ENCODE measurements at places on chromosomes 6 and 20.

DNA sequence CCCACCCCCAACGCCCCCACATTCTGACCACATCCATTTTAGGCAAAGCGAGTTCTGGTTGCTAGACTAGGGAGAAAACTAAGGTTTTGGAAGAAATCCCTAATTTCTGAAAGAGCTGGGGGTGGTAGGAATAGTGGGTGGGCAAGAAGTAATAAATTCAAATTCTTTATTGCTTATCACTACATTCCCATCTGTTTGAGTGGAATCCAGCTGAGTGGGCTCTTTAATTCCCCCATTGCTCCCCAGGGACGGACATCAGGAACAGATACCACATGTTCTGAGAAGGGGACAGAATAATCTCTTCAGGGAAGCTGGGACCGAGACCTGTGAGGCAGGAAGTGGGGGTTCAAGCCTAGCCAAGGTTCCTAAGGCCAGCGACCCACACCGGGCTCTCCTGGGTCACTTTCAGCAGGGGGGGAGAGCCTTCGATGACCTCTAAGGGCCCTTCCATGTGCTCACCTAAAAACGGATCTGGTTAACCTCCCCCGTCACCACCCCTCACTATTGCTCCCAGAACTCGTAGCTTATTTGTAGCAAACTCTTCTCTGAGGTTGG lies 42.3 kb upstream of the MRPS10 start:
- no peak for DNase-seq

- DNase-seq: no peak
Measured at GRCh38 chr20:19361790-19362189, 149.3 kb downstream of the SLC24A3 start.

DNA sequence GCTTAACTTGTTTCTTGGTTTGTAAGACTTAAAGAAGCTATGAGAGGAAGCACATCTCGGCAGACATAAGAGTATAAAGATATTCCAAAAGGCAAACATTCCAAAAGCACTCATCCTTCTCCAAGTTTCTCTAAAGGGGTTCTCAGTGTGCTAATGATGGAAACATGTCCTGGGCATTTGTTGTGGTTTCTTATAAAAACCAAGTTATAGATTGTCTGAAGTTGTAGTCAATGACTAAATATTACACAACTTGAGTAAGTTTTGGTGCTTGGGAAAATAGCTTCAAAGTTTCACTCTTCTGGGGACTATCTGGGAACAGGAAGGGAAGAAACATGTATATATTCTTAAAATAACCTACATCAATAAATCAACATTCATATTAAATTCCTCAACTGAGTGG lies 128.3 kb upstream of the TBX18 start:
- DNase-seq: no peak

GRCh38 chr20:10922941-10923340 lies 249.1 kb upstream of the JAG1 start:
- no peak for DNase-seq

- DNase-seq: no peak
Measured at GRCh38 chr20:31606804-31607639, 1.9 kb downstream of the ID1 start.

GRCh38 chr6:135256866-135257265 lies 75.8 kb downstream of the MYB start:
- no peak for DNase-seq

GRCh38 chr6:163945808-163946207 lies 531.3 kb downstream of the QKI start:
- DNase-seq: peak; percentile 28

DNA sequence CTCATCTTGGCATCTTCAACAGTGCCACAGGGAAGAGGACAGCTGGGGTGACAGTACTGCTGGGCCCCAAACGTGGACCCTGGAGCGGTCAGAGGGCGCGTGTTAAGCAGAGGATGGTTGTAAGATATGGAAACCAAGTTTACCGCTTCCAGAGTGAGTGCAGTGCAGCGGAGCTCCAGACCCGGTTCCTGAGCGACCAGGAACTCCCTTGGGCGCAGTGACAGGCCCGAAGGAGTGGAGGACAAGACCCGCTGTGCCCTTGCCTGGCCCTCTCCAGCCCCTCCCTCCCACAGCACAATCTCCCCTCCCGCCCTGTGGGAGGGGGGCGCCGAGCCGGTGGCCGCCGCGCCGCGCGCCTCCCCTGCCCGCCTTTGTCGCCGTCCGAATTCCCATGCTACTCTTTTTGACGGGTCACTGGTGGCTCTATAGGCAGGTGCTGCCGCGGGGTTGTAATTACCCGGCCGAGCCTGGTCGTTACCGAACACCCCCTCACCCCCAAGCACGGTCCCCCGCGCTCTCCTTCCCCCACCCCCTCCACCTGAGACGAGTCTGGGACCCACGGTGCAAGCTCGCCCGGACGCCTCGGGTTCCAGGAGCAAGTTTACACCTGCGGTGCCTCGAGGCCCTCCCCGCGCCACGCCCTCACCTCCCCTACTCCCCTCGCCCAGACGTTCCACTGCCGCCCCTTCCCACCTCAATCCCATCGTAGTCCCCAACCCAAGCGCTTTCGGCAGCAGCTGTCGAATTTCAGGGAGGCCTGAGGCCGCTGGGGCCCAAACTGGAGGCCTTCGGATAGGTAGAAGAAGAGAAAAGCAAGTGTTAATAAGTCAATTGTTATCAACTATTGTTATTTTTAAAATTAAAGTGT lies 3.9 kb downstream of the NR2E1 start:
- no peak for DNase-seq

GRCh38 chr6:19158586-19158985 lies 678.6 kb upstream of the ID4 start:
- DNase-seq: no peak

DNA sequence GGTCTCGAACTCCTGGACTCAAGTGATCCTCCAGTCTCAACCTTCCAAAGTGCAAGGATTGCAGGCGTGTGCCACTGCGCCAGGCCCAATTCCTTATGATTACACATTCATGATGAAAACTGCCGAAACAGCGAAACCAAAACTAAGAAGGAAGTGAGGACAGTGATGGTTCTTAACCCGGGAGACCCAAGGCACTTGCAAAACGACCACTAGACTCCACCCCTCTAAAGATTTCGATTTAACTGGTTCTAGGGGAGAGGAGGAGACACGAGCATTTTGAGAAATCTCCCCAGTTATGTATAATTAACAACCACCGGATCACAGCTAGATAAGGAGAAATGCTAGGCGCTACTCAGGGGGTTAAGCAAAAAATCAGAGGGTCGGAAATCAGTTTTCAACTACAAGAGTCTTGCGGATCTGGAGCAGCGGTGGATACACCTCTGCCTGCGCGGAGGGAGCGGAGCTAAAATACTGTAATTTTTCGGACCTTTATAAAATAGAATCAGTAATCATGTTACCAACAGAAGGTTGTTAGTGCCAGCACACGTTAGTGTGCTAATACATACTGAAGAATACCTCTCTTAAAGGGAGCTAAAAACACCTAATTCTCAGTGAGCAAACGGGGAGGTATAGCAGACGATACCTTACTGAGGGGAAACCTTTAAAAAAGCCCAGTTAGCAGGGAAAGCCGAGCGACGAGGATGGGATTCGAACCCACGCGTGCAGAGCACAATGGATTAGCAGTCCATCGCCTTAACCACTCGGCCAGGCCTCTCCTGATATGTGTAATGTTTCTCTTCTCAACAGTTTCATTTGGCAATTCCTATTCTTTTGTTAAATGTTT lies 60.0 kb upstream of the BTN3A2 start:
- DNase-seq: peak; percentile 54

DNA sequence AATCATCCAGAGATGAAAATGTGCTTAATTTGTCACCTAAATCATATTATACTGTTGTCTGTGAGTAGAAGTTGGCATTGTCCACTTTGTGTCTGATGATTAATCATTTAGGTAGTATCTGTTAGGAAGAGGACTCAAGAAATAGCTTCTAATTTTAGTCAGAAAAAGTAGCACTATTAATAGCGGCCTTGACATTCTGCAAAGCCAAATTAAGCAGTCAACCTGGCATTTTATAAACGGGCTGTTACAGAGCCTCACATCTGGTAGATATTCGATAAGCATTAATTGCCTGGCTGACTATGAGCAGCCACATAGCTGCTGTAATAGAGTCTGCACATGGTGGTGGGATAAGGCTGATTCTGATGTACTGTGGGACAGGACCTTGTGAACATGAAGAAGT lies 99.5 kb downstream of the KLHL32 start:
- no peak for DNase-seq

- DNase-seq: no peak
Measured at GRCh38 chr6:75234126-75234865, 9.3 kb downstream of the COX7A2 start.

GRCh38 chr6:101818051-101818450 lies 424.5 kb downstream of the GRIK2 start:
- no peak for DNase-seq

GRCh38 chr20:9615766-9616454 lies 101.5 kb downstream of the LAMP5 start:
- DNase-seq: no peak

DNA sequence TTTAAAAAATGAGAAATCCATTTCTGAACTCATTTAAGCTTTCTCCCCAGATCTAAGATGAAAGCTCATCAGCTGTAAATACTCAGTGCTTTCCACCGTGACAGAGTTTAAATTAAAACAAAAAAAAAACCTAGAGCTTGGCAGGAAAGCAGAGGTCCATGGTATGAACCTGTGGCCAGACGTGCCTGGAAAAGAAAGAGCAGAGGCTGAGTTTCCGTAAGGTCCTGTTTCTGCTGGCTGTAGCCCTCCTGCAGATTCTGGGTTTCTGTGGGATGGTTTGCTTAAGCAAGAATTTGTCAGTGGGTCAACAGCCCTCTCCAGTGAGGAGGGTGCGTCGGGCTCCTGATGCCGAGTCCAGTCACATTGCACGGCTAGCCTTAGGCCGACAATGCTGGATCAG lies 383.2 kb downstream of the SAMD5 start:
- DNase-seq: no peak

DNA sequence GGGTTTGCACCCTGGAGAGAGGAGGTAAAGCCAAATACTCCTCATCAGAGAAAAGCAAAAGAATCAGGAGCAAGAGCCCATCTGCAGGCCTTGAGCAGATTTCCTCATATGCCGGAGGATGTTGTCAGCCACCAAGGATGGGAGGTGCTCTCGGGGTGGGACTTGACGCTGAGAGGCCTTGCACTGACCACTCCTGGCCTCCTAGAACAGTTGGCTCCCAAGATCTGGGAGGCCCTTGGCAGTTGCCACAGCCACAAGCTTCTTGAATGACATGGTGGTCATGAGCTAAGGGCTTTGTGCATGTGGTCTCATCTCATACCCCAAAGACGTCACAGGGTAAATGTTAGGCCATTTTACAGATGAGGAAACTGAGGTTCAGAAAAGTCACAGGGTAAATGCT lies 75.2 kb upstream of the PMEPA1 start:
- peak; percentile 68 for DNase-seq

DNA sequence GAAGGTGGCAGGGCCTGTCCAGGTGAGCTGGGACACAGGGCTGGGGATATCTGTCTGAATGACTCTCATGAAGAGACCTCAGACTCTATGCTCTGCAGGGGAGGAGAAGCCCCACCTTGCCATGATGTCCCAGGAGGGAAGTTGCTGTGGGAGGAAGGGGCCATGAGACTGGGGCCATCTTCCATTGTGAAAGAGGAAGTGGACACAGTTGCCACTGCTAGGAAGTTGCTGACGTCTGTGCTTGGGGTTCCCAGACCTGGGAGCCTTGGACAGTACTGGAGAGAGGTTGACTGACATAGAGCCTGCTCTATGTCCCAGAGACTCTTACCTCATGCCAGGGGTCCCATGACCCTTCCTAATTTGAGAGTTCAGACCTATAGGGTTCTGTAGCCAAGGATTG lies 24.5 kb downstream of the SIRPB1 start:
- no peak for DNase-seq

- no peak for DNase-seq
Measured at GRCh38 chr6:37565267-37566110, 65.8 kb upstream of the CCDC167 start.

- DNase-seq: no peak
Measured at GRCh38 chr6:44704240-44705150, 317.0 kb downstream of the CDC5L start.

DNA sequence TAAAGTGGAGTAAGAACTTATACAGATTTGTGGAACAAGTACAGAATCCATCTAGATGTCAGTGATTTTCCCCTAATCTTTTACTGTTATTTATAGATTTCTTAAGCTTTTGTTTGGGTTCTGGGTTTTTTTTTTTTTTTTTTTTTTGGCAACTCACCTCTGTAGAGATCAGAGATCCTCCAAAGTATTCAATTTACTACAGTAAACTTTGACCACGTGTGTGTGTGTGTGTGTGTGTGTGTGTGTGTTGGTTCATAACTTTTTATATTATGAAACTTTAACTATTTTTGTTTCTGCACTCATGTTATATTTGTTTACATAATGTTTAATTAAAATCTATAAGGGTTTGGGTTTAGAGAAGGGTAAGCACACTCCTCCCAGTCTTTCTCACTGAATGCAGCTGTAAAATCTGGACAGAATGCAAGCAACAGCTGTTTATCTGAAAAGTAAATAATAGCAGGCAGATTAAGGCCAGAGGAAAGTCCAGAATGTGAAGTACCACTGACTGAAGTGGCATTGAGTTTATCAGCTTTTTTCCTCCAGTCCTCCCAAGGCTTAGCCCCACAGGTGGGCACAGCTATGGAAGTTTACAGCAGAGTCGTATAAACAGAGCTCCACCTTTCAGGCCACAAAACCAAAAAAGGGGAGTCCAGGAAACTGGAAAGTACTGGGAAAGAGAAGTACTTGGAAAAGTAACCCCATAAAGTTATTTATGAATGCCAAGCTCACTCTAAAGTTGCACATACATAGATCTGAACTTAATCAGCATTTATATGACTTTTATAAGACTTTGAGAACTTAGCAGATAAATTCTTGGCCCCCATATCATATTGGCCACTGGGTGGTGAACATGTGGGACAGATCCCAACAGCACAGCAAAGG lies 43.0 kb upstream of the CD2AP start:
- DNase-seq: no peak

DNA sequence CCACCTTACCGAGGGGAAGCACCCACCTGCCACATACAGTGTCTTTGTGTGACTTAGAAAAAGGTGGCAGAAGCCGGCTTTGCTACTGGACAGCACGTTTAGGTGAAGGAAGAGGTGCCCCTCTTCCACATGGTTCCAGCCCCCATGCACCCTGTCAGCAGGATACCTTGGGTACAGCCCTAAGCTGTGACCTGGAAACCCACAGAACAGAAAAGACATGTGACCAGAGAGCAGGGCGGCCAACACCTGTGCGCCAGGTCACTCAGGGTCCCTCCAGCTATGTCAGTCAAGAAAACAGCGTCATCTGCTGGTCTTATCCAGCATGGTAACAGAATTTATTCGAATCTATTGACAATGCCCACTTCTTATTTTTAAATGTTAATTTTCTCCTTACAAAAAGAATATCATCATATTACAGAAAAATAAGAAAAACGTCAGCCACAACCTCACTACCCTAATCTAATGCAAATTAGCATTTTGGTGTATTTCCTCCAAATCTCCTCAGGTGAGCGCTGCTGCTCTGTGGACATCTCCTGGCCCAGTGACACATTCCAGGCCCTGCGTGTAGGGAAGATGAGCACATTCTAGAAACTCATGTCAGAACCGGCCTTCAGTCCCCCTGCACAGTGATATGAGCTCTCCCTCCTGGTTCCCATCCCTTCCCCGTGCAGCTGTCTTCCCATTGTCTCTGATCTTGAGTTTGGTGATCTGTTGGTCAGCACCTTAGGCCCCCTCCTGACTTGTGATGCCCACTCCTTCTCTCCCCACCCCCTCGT lies 37.2 kb downstream of the GTF2H5 start:
- DNase-seq: no peak

Data from lower leg skin (tissue), 4 donors.